Stimulated activated CD4-positive, alpha-beta T cell treated with anti-CD3 and anti-CD28 coated beads, Interleukin-1b, Interleukin-23, amount 100 ng/mL, for 1 hour (primary cell): ENCODE measurements at places on chromosomes 11 and 22.

GRCh38 chr11:68053117-68053516 is 14.3 kb downstream of the TCIRG1 start:
- DNase-seq, result no peak

GRCh38 chr11:1659506-1659905 is 29.9 kb downstream of the KRTAP5-5 start:
- DNase-seq, result no peak

GRCh38 chr11:15969701-15970329 is 386.5 kb downstream of the SOX6 start:
- DNase-seq, result no peak

DNA sequence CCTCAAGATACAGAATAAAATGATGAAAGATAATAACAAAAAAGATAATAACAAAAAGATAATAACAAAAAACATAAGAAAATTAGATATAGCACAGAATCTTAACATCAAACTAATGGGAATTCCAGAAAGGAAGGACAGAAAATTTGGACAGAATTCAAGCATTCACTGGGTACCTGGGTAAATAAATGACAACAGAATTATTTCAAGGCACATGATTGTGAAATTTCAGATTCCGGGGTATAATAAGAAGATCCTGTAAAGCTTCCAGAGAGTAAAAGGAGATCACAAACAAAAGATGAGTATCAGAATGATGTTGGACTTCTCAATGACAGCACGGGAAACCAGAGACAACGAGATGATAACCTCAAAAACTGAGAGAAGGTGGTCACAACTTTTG is 42.1 kb upstream of the OR9Q1 start:
- DNase-seq, result no peak

GRCh38 chr11:128580612-128581011 is 6.7 kb downstream of the ETS1 start:
- no peak for DNase-seq

DNA sequence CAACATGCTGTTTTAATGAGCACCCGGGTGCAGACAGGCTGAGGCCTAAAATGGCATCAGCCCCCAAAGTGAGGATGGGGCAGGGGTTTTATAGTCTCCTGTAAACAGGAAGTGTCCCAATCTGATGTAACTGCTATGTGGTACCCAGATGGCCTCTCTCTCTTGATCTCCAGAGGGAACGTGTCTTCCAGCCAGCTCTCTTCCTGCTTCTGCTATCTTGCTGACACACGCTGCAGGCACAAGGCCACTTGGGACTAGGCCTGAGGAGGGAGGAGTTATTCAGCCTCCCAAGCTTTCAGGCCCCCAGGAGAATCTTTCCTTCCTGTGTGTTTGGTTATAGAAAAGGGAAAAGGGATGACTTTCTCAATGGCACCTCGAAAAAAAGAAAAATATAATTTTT is 11.4 kb upstream of the VSTM5 start:
- no peak for DNase-seq

DNA sequence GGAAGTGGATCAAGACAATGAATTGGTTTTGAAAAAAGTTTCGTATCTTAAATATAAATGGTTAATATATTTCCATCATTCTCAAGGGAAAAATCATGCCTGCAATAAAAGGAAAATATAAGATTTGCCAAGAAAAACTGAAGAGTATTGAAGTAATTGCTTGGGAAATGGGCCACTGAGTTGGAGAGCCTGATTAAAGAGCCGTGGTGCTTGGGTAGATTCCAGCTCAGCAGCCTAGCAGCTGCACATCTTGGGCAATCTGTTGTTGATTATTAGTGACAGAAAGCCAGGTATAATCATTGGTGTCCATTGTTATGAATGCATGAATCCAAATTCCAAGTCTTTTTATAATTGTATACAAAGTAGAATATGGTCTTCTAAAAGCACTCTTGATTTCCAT is 800.9 kb upstream of the CHORDC1 start:
- no peak for DNase-seq

DNA sequence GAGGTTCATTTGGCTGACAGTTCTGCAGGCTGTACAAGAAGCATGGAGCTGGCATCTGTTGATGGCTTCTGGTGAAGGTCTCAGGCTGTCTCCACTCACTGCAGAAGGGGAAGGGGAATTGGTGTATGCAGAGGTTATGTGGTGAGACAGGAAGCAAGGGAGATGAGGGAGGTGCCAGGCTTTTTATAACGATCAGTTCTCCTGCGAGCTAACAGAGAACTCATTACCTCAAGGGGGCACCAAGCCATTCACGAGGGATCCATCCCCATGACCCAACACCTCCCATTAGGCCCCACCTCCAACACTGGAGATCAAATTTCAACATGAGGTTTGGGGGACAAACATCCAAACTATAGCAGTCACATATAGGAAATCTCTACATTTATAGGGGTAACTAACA is 38.7 kb upstream of the E2F8 start:
- DNase-seq, result no peak

DNA sequence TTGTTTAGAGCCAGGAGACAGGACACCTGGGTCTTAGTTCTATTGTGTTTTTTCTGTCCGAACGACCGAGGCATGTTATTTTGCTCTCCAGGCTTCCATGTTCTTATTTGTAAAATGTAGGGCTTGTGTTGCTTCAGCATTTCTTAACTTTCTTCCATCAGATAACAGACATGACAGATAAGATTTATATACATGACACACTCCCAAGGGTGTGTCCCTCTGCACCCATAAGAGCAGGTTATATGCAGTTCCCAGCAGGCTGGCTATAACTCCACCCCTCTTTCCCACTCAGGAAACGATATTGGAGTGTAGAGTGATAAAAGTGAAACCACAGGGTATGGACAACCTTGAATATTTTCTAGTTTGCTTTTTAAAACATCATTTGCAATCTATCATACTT is 65.8 kb downstream of the APIP start:
- DNase-seq, result no peak

DNA sequence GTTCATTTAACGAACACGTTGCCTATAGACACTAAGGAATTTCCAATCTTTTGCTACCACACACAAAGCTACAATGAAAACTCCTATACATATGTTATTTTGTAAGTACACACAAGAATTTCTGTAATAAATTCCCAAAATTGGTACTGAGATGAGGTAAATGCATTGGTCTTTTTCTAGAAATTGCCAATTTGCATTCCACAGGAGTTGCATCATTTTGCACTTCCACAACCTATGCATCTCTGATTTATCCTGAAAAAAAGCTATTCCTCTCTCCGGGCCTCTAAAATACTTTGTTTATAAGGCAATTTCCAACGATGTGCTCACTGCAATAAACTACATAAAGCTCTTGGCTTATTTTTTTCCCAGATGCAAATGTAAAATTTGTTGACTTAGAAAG is 24.9 kb downstream of the IMMP1L start:
- no peak for DNase-seq

DNA sequence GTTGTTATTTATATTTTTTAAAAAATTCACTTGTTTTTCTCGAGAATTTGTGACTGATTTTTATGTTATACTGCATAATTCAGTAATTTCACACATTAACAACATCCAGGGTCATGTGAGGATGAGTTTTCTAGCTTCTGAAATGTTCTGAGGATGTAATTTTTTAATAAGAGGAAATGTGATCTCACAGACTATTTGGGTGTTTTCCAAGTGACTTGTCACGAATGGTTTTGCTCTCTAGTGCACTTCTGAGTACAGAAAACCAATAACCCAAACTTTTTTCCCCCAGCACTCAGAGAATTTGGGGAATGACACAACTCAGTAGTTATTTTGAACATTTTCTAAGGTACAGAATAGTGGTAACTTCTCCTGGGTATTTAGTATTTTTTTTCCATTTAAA is 821.1 kb upstream of the ARHGAP42 start:
- DNase-seq, result no peak

GRCh38 chr11:108854346-108854745 is 189.5 kb downstream of the DDX10 start:
- DNase-seq, result no peak

- DNase-seq, result no peak
Measured at GRCh38 chr11:44884056-44884455, 66.6 kb downstream of the TP53I11 start.

GRCh38 chr22:46976143-46976542 is 213.7 kb downstream of the TBC1D22A start:
- DNase-seq, result no peak

GRCh38 chr22:38222797-38223119 is 21.0 kb downstream of the MAFF start:
- DNase-seq, result no peak

DNA sequence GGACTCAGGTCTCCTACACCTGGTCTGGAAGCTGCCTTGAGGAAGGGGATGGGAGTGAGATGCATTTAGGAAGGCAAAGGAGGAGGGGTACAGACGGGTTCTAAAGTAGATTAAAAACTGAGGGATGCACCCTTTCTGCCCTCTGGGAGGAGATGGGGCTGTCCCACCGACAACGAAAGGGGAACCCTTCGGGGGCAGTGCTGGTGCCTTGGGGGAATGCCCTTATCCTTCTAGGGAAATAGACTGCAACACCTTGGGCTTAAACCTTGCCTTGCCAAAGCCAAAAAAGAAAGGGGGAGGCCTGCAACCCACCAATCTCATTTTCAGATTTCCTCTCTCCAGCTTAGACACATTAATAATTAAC is 89.8 kb downstream of the PLEKHA7 start:
- no peak for DNase-seq

DNA sequence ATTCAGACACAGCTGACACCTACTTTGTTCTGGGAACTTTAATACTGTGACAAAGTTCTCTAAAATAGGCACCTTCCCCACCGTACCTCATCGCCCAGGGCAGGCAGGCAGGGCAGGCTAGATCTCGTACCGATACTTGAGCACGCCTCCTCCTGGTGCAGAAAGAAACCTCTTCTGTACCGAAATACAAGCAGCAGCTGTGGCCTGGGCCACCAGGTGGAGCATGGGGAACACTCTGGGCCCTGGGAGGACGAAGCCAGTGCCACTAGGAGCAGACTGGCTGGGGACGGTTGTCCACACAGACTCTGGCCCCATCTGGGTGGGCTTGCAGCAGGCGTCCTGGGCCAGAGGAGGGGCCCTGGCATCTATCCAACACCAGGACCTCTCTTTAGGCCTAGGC is 12.8 kb downstream of the PMM1 start:
- no peak for DNase-seq

- DNase-seq, result no peak
Measured at GRCh38 chr22:22461111-22461510, 47.4 kb downstream of the ZNF280B start.

DNA sequence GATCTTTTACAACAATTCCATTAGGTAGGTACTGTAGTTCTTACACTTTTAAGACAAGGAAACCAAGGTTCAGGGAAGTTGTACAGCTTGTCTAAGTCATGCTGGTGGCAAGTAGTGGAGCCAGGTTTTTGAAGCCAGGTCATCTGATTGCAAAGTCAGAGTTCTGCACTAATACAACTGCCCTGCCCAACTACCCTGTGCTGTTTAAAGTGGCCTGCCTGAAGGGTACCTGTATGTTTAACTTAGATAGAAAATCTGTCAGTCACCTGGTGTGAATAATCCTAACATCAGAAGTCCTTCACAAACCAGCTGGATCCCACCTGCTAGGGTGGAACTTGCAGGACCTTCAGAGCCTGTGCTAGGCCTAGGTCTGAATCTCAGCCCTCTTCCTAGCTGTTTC is 44.2 kb downstream of the ARFGAP2 start:
- no peak for DNase-seq

- no peak for DNase-seq
Measured at GRCh38 chr22:25661073-25661472, 80.9 kb upstream of the MYO18B start.

DNA sequence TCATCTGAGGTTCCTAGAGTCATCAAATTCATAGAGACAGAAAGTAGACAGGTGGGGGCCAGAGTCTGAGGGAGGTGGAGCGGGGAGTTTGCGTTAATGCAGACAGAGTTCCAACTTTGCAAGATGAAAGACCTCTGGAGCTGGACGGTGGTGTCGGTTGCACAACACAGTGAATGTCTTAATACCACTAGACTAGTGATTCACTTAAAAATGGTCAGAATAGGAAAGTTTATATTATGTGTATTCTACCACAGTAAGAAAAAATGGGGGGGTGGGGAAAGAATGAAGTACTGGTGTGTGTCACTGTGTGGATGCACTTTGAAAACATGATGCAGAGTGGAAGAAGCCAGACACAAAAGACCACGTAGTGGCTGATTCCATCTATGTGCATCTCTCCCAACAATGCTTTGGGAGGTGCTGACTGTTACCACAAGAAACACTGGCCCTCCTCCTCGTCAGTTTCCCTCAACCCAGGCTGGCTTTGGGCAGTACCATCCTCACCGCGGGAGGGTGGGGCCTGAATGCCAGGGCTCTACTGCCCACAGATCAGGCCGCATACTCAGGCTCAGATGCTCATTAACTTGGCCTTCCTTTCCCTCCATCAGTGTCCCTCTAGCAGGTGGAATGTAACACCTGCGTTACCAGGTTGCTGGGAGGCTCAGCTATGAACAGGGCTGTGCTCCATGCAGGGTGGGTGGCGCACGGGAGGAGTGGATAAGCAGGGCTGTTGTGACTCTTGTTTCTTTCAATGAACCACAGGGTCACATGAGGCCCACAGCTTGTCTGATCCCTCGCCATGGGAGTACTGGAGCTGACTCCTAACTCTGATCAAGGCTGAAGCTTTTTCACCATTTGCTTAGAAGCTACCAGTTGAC is 297.0 kb downstream of the CTTN start:
- no peak for DNase-seq

- no peak for DNase-seq
Measured at GRCh38 chr11:86869531-86869930, 69.2 kb downstream of the PRSS23 start.

GRCh38 chr11:101960231-101960630 is 43.9 kb upstream of the ANGPTL5 start:
- DNase-seq, result no peak

DNA sequence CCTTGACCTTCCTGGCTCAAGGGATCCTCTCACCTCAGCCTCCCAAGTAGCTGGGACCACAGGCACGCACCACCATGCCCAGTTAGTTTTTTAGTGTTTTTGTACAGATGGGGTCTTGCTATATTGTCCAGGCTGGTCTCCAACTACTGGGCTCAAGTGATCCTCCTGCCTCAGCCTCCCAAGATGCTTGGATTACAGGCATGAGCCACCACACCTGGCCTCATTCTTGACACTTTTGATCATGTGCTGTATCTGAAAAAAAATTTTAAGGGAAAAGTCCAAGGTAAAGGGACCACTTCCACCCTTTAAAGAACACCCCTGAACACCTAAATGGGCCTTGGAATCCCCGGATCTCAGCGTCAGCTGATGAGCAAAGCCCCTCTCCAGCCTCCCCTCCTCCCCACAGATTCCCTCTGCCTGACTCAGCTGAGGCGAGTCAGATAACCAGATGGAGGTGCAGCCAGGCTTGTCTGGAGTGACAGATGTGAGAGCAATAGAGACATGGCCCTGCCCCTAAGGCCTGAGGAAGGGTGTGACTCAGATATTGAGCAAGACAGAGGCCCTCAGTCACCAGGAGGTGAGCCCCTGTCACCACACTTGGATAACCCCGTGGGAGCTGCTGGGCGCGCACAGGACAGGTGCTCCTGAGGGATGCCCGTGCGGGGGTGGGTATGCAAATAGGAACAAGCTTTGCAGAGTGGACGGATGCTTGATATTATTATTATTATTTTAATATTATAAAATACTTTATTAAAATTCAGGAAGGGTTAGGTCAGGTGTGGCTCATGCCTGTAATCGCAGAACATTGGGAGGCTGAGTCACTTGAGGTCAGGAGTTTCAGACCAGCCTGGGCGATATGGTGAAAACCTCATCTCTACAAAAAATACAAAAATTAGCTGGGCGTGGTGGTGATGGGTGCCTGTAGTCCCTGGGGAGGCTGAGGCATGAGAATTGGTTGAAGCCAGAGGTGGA is 5.0 kb upstream of the CCDC88B start:
- DNase-seq, result no peak

GRCh38 chr11:105005451-105005845 is 17.5 kb downstream of the CASP5 start:
- no peak for DNase-seq

GRCh38 chr11:47448566-47449427 is at the start of gene RAPSN:
Gene RAPSN (minus strand): TSS chr11:47449136. CDS start chr11:47448964, 172 bp downstream.
- DNase-seq, result no peak
